Adrenal gland (tissue), 19 donors: ENCODE measurements at places on chromosomes 3 and 15. TPM values are rescaled to one million over a fixed set of nuclear protein-coding genes. Genes with fewer than 3 reads are reported as not detected.
A peak's percentile ranks its signal among the peaks of the same experiment; 100 is the strongest.

DNA sequence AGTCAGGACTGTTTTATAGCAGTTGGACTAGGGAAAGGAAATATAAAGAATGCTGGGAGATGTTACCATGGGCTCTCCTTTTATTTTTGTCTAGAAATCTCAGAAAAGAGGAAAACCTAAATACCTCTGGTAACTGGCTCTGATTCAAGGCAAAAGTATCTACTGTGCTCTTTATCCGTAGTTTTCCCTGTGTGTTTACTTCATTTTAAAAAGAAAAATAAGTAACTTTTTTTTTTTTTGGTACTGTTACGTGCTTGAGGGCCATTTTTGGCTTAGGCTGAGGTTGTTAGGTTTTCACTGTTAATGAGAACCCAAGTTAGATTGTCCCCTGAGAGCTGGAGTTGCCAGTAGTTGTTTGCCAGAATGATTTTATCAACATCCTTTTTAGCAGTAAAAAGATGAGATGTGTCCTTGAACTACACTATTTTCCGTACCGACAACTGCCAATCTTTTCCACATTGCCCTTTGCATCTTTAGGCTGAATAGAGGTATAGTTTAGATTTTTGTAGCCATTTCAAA is 35.8 kb downstream of the IQGAP1 start:
- no peak overlapping the region for H3K27ac ChIP-seq
- no peaks in the 10 kb centered on the region for H3K27me3 ChIP-seq
- no peak overlapping the region for H3K4me3 ChIP-seq

The SLCO2A1 gene
- polyA plus RNA-seq: 67.8 TPM

DNA sequence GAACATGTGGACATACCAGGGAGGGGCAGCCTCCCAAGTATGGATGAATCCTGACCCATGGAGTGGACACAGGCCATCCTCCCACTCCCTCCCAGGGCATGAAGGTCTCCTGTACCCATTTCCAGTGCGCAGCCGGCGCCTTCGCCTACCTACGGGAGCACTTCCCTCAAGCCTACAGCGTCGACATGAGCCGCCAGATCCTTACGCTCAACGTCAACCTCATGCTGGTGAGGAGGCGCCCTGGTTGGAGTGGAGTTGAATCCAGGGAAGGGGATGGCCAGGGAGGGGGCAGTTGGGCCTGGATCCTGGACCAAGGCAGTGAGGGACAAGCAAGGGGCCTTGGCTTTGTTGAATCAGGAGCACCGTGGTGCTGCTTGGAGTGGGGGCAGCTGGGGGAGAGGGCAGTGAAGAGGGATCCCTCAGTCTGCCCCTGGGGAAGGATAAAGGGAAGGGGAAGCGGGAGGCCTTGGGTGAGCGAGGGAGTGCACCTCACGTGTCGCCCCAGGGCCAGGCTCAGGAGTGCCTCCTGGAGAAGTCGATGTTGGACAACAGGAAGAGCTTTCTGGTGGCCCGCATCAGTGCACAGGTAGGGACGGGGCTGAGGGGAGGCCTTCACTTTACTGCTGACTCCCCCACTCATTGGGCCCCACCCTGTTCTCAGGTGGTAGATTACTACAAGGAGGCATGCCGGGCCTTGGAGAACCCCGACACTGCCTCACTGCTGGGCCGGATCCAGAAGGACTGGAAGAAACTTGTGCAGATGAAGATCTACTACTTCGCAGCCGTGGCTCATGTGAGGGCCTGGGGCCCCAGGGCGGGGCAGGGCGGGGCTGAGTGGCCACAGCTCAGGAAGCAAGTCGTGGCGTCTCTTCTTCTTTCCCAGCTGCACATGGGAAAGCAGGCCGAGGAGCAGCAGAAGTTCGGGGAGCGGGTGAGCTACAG is 25.3 kb downstream of the PTPN23 start:
- no peaks in the 10 kb centered on the region for H3K36me3 ChIP-seq
- DNase-seq: no peak
- H3K4me3 ChIP-seq: no peak overlapping the region

The ATP10A gene
- polyA plus RNA-seq: 11.1 TPM

- no peaks in the 10 kb centered on the region for H3K27me3 ChIP-seq
- no peak overlapping the region for H3K4me3 ChIP-seq
- DNase-seq: no peak
- H3K4me1 ChIP-seq: no peaks in the 10 kb centered on the region
- no peak overlapping the region for H3K27ac ChIP-seq
- no peaks in the 10 kb centered on the region for H3K36me3 ChIP-seq
These were observed 258.9 kb downstream of the XXYLT1 start for GRCh38 chr3:195012100-195012499.

The MYO5C gene
- polyA plus RNA-seq: 2.1 TPM

The NRG4 gene
- 2.6 TPM for polyA plus RNA-seq

DNA sequence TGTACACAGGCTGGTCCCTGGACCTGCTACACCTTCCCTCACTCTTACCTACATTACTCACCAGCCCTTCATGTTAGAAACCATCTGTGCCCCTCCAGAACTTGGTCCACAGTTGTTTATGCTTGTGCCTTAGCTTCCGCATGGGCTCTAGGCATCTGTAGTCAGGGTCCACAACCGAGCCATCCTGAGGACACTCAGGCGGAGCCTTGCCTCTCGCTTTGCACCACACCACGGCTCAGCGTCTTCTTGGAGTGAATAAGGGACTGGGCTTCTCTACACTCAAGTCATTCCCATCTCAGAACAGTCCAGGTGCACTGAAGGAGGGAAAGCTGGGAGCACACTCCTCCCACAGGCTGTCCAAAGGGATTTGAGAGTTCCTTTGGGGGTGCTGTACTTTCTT is 97.8 kb downstream of the HMG20A start:
- DNase-seq: no peak
- H3K36me3 ChIP-seq: no peaks in the 10 kb centered on the region
- H3K4me3 ChIP-seq: no peak overlapping the region
- no peak overlapping the region for H3K27ac ChIP-seq
- no peaks in the 10 kb centered on the region for H3K4me1 ChIP-seq

DNA sequence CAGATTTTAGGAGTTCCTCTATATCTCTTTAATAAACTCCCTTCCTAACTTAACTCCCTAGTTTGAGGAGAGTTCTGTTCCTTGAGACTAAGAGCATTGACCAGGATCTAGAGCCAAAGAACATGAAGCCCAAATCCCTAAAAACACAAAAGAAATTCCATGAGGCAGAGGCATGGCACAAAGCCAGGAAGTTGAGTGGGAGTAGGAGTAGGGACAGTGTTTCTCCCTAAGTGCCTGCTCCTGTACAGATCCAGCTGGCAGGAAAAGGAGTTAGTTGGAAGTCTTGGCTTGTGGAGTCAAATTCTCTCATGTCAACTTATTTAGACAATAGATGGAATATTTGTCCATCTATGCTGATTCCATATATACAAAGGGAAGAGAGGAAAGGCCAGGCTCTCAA is 11.4 kb downstream of the ACTC1 start:
- H3K36me3 ChIP-seq: no peaks in the 10 kb centered on the region
- H3K4me1 ChIP-seq: no peaks in the 10 kb centered on the region
- H3K27me3 ChIP-seq: peaks cover 5% of the 10 kb centered on the region
- no peak for DNase-seq

GRCh38 chr15:72175186-72176044 is 22.2 kb downstream of the GRAMD2A start:
- H3K36me3 ChIP-seq: no peaks in the 10 kb centered on the region
- no peaks in the 10 kb centered on the region for H3K27me3 ChIP-seq
- no peak overlapping the region for H3K27ac ChIP-seq
- no peak for DNase-seq

The CELSR3 gene
- polyA plus RNA-seq: 1.4 TPM

DNA sequence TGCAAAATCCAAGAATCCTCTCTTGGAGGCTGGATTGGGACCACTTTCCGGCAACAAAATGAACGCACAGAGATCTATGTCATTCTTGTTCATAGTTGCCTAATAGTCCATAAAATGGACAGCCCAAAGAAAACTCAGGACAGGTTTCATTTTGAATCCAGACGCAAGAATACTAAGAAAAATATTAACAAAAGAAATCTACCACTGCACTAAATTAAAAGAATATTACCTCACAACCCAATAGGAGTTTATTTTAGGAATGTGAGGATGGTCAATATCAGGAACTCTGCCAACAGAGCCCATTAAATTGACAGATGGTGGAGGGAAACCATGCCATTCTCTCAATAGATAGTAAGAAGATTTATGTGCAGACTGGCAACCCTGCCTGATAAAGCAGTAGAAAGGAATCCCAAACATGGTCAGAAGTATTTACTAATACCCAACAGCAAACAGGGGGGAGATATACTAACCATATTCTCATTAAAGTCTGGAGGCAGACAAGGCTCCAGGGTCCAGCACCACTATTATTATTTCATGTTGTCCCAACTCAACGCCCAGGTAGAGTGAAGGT is 127.6 kb downstream of the SMAD6 start:
- no peak for DNase-seq
- H3K36me3 ChIP-seq: no peaks in the 10 kb centered on the region
- H3K4me3 ChIP-seq: no peak overlapping the region

DNA sequence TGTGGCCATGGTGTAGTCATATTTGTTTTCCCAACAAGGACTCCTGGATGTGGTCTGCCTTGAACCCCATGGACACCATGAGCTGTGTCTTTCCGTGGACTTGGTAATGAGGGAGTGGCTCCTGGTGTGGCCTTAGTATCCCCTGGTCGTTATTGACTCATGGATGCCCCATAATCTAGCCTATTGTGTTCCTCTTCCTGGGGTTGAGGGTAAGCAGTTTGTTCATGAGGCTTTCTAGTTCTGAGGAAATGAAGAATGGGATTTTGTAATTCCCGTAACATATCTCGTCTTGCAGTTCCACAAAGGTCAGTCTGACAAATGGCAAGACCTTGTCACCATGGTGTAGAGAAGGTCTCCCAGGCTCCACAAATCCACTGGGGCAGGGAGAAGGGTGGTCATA is 22.6 kb downstream of the RAB7A start:
- no peaks in the 10 kb centered on the region for H3K36me3 ChIP-seq
- no peak overlapping the region for H3K4me3 ChIP-seq
- no peak for DNase-seq
- H3K27ac ChIP-seq: peak overlapping the region; percentile 25

The CDCP1 gene
- polyA plus RNA-seq: 0.40 TPM

DNA sequence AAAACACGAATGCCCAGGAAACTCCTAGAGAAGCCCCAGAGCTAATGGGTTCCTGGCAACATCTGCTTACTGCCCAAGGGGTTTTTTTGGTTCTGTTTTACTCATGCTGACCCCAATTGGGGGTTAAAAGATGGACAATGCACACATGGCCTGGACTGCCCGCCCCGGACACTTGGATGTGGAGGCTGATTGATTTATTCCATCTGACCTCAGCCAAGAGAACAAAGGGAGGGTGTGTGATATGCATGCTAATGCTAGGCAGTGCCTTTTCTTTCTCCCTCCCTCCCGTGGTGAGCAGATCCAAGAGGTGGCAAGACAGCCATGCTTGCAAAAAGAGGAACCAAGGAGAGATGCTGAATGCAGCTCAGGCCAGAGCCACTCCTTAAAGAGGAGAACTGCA is 3.3 kb upstream of the LRTM1 start:
- no peaks in the 10 kb centered on the region for H3K27me3 ChIP-seq
- H3K4me1 ChIP-seq: no peaks in the 10 kb centered on the region
- H3K27ac ChIP-seq: no peak overlapping the region
- DNase-seq: no peak
- H3K4me3 ChIP-seq: no peak overlapping the region

The SLC28A2 gene
- not detected for polyA plus RNA-seq

DNA sequence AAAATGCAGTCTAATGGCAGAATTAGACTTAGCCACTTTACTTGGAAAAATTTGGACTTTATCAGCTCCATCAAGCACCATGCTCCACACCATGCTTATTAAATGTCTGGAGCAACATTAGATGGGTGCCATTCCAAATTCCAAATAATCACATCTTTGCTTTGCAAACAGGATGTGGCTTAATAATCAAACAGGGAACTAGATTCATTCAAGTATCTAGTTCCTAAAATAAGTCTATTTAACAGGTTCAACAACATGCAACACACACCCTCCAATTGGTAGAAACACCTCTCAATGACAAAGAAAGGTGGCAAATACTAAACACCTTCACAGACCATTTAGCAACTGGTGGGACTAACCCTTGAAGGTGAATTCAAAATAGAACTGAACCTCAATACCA is 3.5 kb downstream of the HEXA start:
- no peak overlapping the region for H3K4me3 ChIP-seq
- H3K4me1 ChIP-seq: peaks cover 7% of the 10 kb centered on the region
- H3K27ac ChIP-seq: no peak overlapping the region
- H3K36me3 ChIP-seq: peaks cover 6% of the 10 kb centered on the region
- no peak for DNase-seq

DNA sequence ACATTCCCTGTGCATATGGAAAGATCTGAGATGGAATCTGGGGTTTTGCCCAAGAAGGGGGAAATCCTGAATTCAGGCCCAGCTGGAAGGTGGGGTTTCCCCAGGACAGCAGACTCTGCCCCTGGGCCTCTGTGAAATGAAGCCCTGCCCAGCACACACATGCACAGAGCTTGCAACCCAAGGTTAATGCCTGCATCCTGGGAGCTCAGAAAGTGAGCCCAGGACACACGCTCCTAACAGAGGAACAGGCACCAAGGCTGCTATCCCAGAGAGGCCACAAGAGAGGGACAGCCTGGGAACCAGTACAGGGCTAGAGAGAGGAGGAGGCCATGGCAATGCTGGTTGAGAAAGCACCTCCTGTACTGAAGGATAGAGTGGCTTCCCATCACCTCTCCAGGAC is 16.1 kb downstream of the SEMA5B start:
- DNase-seq: no peak
- H3K4me1 ChIP-seq: no peaks in the 10 kb centered on the region
- H3K27ac ChIP-seq: no peak overlapping the region
- H3K4me3 ChIP-seq: no peak overlapping the region
- no peaks in the 10 kb centered on the region for H3K27me3 ChIP-seq

DNA sequence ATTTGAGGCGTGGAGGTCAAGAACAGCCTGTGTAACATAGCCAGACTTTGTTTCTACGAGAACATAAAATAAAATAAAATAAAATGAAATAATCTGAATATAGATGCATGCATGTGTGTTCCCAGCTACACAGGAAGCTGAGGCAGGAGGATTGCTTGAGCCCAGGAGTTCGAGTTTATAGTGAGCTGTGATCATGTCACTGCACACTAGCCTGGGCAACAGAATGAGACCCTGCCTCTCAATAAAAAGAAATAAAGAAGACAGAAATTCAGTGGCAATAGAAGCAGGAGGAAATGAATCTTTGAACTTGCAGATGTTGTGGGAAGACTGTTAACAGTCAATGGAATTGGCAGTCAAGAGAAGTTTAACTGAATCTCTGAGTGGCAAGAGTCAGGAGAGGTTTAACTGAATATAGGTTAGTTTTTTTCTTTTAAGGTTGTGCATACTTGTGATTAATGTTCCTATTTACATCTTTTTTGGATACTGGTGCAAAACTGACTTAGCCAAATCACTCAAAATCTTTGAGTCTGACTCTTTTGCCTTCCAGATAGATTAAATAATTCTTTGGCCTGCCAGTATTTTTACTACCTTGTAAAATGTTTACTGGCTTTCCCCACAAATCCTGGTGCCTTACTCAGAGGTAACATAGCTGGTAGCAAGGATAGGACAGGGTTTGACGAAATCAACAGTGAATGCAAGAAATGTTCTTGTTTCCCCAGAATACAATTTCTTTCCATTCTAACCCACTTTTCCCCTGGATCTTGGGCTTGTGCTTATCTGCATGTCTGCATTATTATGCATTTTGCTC is 361.4 kb downstream of the PDCD6IP start:
- no peak overlapping the region for H3K27ac ChIP-seq
- H3K4me1 ChIP-seq: no peaks in the 10 kb centered on the region
- no peak overlapping the region for H3K4me3 ChIP-seq
- H3K36me3 ChIP-seq: no peaks in the 10 kb centered on the region
- DNase-seq: no peak
- no peaks in the 10 kb centered on the region for H3K27me3 ChIP-seq
